ENCODE measurements at places on chromosomes 7 and 10.

DNA sequence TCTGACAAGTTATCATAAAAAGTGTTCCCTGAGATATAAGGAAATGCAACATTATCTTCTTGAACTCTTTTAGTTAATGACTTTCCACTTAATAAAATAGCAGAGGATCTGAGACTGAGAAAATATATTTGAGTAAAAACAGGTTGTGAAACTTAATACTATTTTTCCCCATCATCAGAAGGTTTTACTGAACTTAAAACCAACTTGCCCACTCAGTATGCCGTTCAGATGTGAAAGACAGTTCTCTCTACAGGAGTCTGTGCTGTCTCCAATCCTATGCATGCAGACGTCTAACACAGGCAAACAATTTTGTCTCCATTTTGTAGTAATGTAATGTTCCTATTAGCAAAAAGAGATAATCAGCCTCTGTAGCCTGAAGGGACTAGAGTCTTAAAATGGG is 38.2 kb upstream of the CYP2C18 start:
- no peak for DNase-seq

GRCh38 chr7:111517549-111517951 is 44.7 kb downstream of the IMMP2L start:
- no peak for DNase-seq

- no peak for DNase-seq
These were observed 79.3 kb upstream of the ZNF479 start for GRCh38 chr7:57211428-57212100.

- no peak for DNase-seq
These were observed 190.1 kb downstream of the LRRTM3 start for GRCh38 chr10:67115972-67116371.

- DNase-seq: no peak
These were observed 575.2 kb upstream of the POT1 start for GRCh38 chr7:125504848-125505247.

GRCh38 chr10:19003341-19003740 is 45.3 kb upstream of the MALRD1 start:
- no peak for DNase-seq

DNA sequence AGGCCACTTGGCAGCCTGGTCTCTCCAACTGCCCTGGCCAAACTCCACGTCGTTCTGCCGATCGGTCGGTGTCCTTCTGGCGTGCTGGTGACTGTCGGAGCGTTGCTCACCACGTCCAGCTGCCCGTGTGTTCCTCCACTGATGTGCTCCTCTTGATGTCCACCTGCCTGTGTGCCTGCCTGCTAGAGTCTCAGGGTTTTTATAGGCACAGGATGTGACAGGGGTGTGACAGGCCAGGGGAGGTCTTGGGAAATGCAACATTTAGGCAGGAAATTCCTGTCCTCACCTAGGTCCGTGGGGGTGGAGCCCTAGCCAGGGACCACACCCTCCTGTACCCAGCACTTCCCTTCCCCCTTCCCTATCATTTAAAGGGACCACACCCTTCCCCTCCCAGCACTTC is 25.2 kb upstream of the CFAP46 start:
- no peak for DNase-seq

DNA sequence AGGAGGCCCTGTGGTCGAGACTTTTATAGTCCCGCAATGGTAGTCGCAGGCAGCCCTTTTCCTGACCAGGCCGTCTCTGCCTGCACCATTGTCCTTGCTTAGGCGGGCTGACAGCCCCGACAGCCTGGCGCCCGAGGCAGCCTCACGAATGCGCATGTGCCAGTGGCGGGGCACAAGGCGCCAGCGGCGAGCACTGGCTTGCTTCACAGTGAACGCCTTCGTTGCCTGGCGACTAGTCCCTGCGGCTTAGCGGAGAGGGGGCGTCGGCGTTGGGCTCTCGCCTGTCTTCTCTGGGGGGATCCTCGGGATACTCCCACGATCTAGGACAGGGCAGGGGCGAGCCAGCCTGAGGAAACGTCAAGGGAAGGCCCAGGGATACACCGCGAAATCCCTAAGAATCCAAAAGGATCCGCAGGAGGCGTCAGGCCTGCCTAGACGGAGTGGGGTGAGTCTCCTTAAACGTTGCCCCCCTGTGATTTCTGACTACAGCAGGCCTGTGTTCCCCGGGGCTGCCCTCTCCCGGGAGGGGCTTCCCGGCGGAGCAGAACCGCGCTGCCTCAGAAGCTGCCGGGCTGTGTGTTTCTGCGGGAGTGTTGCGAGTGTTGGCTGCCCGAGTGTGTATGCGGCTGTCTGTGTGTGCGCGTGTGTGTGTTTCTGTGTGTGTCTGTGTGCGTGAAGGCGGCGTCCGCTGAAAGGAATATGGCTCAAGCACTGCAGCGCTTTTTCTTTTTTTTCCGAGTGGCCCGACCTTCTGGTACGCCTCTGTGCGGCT is 20.5 kb upstream of the ZNF273 start:
- DNase-seq: no peak

GRCh38 chr10:8444630-8445029 is 390.1 kb downstream of the GATA3 start:
- DNase-seq: no peak

DNA sequence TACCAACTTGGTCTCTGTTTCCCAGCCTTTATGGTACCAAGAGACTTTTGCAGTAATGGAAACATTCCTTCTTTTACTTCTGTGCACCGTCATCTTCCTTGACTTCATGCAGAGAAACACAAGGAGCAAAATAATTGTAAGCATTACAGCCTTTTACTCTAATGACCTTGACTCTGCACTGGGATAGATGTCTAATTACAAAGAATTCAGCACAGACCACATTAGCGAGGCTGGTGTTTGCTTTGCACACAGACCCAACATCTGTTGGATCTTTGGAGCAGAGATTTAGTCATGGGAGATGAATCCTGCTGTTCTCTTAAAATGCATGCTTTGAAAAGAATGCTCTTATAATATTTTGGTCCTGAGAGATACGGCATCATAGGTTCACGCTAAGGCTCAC is 261.6 kb downstream of the TWIST1 start:
- no peak for DNase-seq

- DNase-seq: no peak
These were observed 113.5 kb downstream of the SORBS1 start for GRCh38 chr10:95447685-95448084.

GRCh38 chr10:130179640-130180039 is 43.4 kb downstream of the GLRX3 start:
- DNase-seq: no peak

- DNase-seq: no peak
These were observed 75.1 kb downstream of the CRPPA start for GRCh38 chr7:16345979-16346958.

GRCh38 chr7:91553410-91553895 is 289.2 kb downstream of the FZD1 start:
- DNase-seq: peak; percentile 5

All from T-helper 2 cell (primary cell).